AG09319 (cell line): ENCODE measurements at places on chromosomes 1 and 21.
A peak's percentile ranks its signal among the peaks of the same experiment; 100 is the strongest.

DNA sequence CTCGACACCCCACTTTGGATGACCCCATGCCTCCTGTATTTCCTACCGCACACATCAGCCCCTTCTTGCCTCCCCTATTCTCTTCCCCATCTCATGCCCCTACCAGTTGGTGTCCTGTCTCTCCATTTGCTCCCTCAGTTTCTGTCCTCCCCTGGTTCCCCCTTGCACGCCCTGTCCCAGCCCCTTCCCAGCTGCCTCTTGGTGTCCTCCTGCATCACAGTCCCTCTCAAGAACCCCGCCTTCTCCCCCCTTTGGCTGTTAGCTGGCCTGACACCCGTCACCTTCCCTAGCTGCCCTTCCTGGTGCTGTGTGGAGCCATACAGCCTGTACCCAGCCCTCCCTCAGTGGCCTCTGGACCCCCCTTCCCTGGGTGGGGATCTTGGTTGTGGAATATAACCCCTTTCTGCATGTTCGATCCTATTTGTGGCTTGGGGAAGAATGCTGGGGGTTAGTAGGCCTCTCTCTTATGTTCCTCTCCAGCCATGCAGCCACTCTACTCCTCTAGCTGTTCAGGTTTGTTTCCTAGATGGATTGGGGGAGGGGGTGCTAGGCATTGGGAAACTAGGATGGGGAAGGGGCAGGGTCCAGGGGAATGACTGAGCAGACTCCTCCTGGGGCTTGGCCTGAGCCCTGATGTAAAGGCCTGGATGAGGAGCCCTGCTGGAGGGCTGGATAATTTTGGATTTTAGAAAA is 41.4 kb upstream of the NFASC start:
- DNase-seq, result no peak

- peak; percentile 98 for DNase-seq
Measured at GRCh38 chr1:172144445-172145061, 275.9 kb upstream of the C1orf105 start.

DNA sequence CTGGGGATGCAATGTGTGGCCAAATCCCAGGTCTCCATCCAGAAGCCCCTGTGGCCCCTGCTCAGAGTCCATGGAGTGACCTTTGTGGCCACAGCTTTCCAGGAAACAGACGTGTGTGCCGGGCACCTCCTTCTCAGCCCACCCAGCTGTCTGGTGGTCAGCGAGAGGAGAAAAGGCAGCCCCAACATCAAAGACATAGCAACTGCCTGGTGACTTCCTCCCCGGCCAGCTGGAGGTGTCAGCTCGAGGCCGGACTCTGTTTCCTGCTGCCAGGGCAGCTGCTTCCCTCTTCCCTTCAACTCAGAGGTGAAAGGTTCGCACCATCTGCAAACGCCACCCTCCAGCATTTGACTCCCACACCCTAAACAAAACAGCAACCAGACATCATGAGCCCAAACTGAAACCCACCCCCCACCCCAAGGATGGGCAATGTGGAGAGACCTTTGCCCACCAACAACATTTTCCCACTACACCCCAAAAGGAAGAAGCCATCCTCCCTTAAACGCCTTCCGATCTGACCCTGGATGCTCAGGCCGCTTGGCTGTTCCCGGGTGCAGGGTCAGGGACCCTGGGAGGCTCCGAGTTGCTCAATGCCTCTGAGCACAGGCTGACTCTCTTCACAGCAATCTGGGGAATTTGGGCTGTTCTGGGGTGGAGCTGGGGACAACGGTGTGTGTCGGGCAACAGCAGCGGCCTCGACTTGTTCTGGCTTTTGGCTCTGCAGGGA is 162.3 kb downstream of the PSMG1 start:
- DNase-seq, result no peak

DNA sequence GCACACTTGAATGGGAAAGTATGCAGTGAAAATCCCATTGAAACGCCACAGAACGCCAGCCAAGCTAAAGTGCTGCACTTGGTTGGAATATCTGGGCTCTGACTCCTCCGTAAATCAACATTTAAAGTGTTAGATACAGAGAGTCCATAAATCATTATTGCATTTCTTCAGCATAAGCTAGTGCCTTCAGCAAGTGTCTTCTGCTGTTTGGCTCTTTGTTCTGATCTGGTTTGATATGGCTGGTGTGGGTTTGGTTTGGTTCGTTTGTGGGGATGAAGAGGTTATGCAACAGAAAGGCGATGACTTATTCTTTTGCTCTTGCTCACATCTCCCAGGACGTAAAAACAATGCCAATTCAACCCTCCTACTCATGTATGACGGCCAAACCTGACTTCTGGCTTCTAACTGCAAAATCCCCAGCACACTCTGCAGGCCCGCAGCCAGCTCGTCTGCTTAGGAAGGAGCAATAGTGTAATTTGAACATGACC is 121.8 kb upstream of the ERG start:
- no peak for DNase-seq

DNA sequence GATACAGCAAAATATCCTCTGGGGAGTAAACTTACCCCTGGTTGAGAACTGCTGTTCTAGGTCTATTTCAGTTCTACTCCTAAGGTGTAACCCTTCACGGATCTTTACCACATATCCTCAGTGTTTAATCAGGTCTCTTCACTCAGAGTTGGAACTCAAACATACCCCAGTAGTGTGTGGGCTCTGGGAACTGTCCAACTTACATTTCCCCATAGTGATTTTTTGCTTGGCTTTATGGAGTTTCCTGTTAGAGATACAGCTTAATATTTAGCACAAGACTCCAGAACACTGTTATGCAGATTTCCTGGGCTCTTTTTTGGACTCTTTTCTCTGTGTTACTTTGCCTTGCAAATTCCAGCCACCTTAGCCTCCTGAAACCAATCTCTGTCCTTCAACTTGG is 26.7 kb upstream of the LIN9 start:
- no peak for DNase-seq

GRCh38 chr1:180899262-180899661 is 13.4 kb upstream of the KIAA1614 start:
- no peak for DNase-seq

- DNase-seq, result no peak
Measured at GRCh38 chr21:26732432-26733221, 112.6 kb downstream of the ADAMTS1 start.

- DNase-seq, result no peak
Measured at GRCh38 chr1:218407630-218408029, 62.5 kb downstream of the TGFB2 start.

DNA sequence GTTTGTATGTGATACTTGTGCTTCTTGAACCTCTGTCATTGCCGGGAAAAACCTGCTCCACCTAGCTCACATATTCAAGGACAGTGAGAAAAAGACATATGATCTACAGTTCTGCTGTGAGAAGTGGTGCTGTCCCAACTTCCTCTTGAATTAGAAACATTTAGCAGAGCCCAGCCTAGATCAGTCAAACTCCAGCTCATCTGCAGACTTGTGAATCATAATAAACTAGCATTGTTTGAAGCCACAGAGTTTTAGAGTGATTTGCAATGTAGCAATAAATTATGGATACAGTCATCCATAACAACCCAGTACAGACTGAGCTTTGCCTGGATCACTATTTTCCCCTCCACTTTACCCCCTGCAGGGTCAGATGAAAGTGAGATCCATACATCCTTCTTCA is 497.8 kb downstream of the PLA2G4A start:
- no peak for DNase-seq
